ENCODE measurements at places on chromosomes 11 and 22. TPM values are rescaled to one million over a fixed set of nuclear protein-coding genes. Genes with fewer than 3 reads are reported as not detected.

SERHL2 gene
- 10.3 TPM for total RNA-seq

DRD2 gene
- total RNA-seq: under 0.01 TPM

LMF2 gene
- total RNA-seq: 68.3 TPM

SAA4 gene
- not detected for total RNA-seq

CENPM gene
- 3.5 TPM for total RNA-seq

DDTL gene
- total RNA-seq: 2.0 TPM

EED gene
- total RNA-seq: 15.1 TPM

EXPH5 gene
- total RNA-seq: 2.3 TPM

CASP1 gene
- total RNA-seq: 26.6 TPM

MRGPRX4 gene
- not detected for total RNA-seq

OR5B17 gene
- not detected for total RNA-seq

E2F8 gene
- total RNA-seq: under 0.01 TPM

CCDC34 gene
- 2.6 TPM for total RNA-seq

Measured in smooth muscle cell of trachea (primary cell).